ENCODE measurements at places on chromosomes 7 and 10.

GRCh38 chr10:107814865-107815487, 650.5 kb upstream of the SORCS1 start:
- peak; percentile 3 for DNase-seq

DNA sequence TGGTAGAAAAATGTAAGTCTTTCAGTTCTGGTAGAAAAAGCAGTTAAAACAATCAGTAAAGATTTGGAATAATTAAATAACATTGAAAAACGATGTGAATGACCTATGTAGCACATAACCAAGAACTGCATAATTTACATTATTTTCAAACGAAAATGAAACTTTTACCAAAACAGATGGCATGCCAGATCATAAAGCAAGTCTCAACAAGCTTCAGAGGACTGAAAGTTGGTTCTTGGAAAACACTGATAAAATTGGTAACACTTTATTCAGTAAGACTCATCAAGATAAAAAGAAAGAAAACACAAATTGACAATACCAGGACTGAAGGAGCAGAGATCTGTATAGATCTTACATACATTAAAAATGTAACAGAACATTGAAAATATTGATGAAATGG, 92.8 kb downstream of the VIPR2 start:
- DNase-seq: no peak

DNA sequence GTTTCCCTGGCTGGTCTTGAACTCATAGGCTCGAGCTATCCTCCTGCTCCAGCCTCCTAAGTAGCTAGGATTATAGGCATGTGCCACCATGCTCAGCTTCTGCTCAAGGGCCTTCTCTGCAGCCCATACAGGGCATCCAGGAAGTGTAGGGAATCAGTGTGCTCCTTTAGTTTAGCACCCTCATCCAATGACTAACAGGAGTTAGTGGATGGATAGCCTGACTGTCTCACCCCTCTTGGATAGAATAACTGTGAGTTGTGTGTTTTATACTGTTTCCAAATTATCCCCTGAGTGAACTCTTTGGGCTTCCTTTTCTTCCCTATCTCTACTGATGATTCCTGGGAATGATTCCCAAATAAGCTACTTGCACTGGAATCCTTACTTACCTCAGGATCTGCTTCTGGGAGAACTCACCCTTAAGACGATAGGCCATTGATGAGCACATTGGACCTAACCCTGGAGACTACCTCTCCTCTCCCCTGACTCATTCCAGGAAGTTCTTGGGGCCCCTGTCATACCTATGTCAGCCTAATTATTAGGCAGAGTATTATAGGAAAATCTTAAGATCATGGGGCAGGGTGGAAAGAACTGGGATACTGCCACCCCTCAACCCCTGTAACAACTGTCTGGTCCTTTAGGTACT, 18.5 kb downstream of the STRIP2 start:
- DNase-seq: no peak

DNA sequence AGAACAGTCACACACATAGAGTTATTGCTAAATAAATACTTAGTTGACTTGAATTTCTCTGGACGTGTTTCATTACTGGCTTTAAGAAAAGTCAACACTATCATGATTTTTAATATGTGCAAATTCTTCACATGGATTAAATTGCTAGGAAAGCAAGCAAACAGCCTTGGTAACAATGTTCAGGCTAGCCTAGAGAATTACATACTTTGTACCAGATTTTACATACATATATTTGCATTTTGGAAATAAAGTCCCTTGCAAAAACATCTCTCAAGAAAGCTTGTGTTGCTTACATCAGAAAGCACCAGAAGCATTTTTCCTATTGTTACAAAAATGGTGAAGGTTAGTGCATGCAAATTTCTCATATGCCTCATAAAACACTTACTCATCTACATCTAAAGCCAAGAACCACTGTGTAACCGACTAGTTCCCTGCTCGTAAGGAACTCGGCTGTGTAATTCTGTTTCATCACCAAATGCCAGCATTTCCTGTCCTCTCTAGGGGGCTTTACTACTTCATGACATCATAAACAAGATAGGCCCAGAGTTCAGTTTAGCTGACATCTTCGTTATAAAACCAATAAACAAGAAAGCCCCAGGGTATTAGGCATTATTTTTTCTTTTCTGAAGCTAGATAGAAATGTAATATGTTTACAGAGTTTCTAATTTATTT, 87.8 kb downstream of the CFAP58 start:
- DNase-seq: no peak

GRCh38 chr10:130054021-130054420, 56.6 kb downstream of the C10orf143 start:
- no peak for DNase-seq
